NCI-H524 treated with DMSO at 0.1 percent for 48 hours (cell line): ENCODE measurements at places on chromosomes 6 and 20.

GRCh38 chr20:57473246-57474048, 51.5 kb downstream of the CTCFL start:
- DNase-seq, result no peak

- DNase-seq, result no peak
Observed at GRCh38 chr6:107413966-107414645, 45.3 kb downstream of the PDSS2 start.

GRCh38 chr6:12958052-12958706, 241.6 kb downstream of the PHACTR1 start:
- no peak for DNase-seq

- no peak for DNase-seq
Observed at GRCh38 chr6:10641528-10641927, 52.9 kb downstream of the C6orf52 start.

GRCh38 chr6:166556336-166556735, 30.1 kb downstream of the RAMACL start:
- no peak for DNase-seq

GRCh38 chr6:75084872-75085381, 120.9 kb downstream of the COL12A1 start:
- no peak for DNase-seq

- no peak for DNase-seq
Observed at GRCh38 chr6:16477367-16478149, 239.2 kb downstream of the GMPR start.

DNA sequence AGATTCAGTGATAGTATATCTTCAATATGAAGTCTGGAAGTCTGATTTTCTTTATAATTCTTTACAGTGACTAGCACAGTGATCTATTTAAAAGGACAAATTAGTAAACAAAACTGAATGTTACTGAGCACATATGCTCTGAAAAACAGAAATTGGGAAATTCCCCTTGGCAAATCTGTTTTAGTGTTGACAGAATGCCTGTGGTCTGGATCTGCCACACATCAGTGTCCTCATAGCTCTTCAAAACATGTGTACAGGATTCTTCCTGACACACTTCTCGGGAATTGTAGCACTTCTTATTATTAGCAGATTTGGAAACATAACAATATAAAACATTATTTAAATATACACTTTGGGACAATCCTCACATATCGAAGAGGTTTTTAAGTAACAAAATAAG, 354.3 kb downstream of the COL12A1 start:
- DNase-seq, result no peak

- DNase-seq, result peak; percentile 50
Observed at GRCh38 chr6:27591699-27592480, 119.0 kb upstream of the ZNF184 start.

GRCh38 chr6:8192067-8192466, 89.7 kb upstream of the EEF1E1 start:
- no peak for DNase-seq

DNA sequence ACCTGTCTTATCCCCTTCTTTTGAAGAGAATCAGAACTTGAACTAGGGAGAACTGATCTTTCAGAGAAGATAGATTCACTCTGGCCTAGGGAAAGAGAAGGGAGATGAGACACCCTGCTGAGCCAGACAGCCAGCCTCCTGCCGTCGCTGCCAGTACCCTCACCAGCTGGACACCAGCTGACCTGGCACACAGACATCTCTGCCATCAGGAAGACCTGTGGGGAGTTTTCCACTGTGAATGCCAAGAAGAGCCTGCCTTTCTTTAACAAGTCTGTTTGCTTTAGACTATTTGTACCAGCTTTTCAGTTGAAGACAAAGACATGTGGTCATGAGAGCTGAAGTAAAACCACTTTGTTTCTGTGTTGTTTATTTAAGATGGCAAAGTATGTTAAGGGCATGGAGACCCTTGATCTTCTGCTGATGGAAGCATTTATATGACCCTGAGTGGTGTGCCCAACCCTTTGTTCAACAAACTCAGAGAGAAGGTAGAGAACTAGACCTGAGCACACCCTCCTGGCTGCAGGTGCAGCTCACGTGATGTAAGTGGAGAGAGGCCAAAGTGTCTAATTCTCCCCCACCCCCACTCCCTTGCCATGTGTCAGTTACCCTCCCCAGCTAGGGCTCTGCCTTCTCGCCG, 82.3 kb upstream of the SLC24A3 start:
- peak; percentile 28 for DNase-seq
